ENCODE measurements at places on chromosomes 7 and 10. TPM values are rescaled to one million over a fixed set of nuclear protein-coding genes. Genes with fewer than 3 reads are reported as not detected.

The KIN gene
- 13.9 TPM for total RNA-seq

The AGR3 gene
- not detected for total RNA-seq

The SLC39A12 gene
- total RNA-seq: not detected

The KLF14 gene
- not detected for total RNA-seq

The CYP3A7 gene
- not detected for total RNA-seq

The OPALIN gene
- not detected for total RNA-seq

The EEPD1 gene
- 0.61 TPM for total RNA-seq
